ENCODE measurements at places on chromosomes 13 and 19.

GRCh38 chr13:113901231-113901630 lies 37.4 kb upstream of the GAS6 start:
- DNase-seq: peak; percentile 88

GRCh38 chr19:591099-591958 lies 1.6 kb downstream of the HCN2 start:
- no peak for DNase-seq

- peak; percentile 83 for DNase-seq
Observed at GRCh38 chr13:72437458-72437857, 290.0 kb downstream of the MZT1 start.

DNA sequence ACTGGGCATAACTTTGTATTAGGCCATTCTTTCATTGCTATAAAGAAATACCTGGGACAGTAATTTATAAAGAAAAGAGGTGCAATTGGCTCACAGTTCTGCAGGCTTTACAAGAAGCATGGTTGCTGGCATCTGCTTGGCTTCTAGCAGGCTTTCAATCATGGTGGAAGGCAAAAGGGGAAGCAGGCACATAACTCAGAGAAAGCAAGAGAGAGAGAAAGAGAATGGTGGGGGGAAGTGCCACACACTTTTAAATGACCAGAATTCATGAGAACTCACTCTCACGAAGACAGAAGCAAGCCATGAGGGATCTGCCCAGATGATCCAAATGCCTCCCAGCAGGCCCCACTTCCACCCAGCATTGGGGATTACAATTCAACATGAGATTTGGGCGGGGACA lies 179.7 kb downstream of the SPRY2 start:
- DNase-seq: no peak

DNA sequence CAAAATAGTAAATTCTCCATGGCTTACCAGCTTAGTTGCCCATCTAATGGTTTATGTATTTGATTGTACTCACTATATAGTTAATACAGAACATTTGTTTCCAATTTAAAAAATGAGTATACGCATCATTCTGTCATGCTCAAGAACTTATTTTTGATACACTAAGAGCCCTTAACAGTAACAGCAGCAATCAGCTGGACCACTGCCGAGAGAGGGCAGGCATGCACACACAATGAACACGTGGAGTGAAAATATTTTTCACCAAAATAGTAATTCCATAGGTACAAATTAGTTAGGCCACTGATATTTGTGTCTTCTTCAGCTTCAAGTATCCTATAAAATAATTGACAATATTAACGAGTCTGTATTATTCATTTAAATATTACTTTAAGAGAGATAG lies 109.9 kb downstream of the KLF12 start:
- DNase-seq: no peak

- DNase-seq: no peak
Observed at GRCh38 chr19:18051887-18052286, 34.8 kb downstream of the IL12RB1 start.

- DNase-seq: peak; percentile 81
Observed at GRCh38 chr13:59750860-59751259, 412.9 kb downstream of the DIAPH3 start.

GRCh38 chr13:71962126-71962525 lies 95.1 kb upstream of the DACH1 start:
- no peak for DNase-seq

DNA sequence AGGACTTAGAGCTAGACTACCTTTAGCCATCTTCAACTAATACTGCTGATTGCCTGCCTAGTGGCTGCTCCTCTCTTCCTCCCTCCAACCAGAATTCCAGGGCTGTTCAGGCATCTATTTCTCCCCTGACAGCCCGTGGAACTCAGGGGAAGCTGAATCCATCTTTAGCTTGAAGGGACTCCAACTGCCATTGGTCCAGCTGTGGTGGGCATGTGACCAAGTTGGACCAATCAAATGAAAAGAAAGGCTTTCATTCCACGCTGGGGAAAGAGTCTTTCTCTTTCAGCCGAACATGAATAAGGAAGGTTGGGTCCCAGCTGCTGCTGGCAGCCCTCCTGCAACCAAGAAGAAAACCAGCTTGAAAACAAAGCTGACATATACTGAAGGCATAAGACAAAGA lies 168.5 kb upstream of the OBI1 start:
- no peak for DNase-seq

DNA sequence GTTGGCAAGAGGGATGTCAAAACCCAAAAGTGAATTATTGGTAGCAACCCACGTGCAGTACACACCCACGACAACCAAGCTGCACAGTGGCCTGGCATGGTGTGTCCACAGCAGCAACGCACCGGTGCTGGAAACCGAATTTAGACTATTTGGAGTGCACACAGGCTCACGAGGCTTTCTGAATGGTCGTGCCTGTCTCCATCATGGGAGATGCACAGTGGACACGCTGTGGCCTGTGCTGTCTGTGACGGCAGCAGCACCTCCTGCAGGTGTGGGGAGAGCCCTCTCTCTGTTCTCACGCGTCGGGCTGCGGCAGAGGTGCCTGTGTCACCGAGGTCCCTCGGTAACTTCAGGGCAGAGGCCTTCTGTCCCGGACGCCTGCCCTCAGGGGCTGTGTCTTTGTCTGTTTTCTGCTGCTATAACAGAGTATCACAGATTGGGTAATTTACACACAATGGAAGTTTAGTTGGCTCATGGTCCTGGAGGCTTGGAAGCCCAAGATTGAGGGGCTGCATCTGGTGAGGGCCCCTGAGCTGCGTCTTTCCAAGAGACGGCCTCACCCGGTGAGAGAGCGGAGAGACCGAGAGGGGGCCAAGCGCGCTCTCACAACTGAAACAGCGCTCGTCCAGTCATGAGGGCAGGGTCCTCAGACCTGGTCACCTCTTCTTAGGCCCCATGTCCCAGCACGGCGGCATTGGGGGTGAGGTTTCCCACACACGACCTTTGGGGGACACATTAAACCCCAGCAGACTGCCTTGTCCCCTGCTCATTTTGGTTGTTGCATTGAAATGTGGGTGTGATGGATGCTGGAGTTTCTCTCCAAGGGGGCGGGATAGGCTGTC lies 9.1 kb upstream of the MCF2L start:
- DNase-seq: no peak

GRCh38 chr19:30069535-30070197 lies 127.6 kb downstream of the URI1 start:
- no peak for DNase-seq

DNA sequence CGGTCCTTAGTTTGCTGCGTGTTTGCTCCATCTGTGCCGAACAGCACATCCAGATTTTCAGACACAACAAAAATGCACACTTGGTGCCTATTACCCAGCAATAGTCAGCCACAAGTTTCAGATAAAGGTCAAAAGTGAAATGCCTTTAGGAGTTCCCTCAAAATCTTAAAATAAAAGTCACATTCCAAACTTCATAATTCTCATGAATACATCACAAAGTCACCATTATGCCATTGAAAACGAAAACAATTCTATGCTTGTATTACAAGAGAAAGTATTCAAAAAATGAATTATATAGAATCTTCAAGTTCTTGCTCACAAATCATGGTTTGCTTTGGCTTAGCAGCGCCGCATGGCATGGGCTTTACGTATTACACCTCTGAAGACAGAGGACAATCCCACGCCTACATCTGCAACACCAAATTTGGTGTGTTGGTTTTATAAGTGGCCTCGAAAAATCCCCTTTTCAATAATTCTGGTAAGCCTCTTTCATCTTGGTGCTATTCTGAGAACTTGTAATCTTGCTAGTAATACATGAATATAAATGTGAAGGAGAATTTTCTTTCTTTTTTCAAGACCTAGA lies 26.6 kb downstream of the COL4A1 start:
- no peak for DNase-seq

GRCh38 chr13:75458696-75459422 lies 23.1 kb downstream of the TBC1D4 start:
- DNase-seq: no peak

- DNase-seq: peak; percentile 19
Observed at GRCh38 chr13:43865892-43866291, 13.6 kb downstream of the CCDC122 start.

DNA sequence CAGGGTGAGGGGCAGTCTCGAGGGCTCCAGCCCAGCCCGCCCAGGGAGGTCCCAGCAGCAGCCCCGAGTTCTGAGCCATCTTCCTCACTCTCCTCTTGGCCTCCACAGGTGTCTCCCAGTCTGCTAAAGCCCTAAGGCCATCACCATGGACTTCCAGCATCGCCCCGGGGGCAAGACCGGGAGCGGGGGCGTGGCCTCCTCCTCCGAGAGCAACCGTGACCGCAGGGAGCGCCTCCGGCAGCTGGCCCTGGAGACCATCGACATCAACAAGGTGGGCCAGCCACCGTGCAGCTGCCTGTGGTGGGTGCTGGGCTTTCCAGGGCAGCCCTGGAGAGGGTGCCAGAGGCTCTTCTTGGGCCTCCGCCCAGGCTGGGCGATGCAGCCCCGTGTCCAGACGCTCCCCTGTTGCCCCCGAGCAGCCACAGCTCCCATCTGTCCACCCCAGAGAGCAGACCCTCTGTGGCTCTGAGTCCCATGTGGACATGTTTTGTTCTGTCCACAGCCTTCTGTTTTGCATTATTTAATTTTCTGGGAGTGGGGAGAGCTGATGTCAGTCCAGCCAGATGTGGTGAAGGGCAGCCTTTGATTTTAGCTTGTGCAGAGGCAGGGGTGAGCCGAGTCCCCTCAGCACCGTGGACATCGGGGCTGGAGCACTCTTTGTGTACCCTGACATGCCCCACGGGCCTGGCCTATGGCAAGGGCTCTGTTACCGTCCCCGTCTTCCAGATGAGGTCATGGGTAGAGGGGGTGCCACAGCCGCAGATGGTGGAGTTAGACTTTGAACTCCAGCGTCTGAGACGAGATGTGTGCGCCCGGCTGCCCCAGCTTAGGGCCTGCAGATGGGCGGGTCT lies 5.6 kb upstream of the AMH start:
- no peak for DNase-seq

- DNase-seq: peak; percentile 75
Observed at GRCh38 chr13:109385242-109385560, 401.2 kb downstream of the IRS2 start.

GRCh38 chr13:98026457-98026857 lies 73.0 kb downstream of the IPO5 start:
- DNase-seq: no peak

DNA sequence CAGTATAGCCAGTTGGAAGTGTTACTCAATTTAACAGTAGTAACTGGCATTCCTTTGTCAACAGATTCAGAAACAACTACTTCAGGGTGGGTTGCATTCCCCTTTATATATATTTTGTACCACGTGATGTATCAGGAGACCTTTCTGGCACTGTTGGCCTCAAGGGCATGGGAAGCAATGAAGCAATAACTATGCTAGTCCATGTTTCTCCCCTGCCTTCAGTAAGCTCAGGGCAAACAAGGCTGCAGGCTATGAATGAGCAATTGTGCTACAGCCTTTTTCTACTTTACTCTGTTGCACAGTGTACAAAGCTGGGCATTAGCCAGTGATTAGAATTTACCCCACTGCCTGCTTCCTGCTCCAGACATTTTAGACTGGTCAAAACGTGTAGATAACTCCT lies 348.8 kb downstream of the GPC5 start:
- no peak for DNase-seq

DNA sequence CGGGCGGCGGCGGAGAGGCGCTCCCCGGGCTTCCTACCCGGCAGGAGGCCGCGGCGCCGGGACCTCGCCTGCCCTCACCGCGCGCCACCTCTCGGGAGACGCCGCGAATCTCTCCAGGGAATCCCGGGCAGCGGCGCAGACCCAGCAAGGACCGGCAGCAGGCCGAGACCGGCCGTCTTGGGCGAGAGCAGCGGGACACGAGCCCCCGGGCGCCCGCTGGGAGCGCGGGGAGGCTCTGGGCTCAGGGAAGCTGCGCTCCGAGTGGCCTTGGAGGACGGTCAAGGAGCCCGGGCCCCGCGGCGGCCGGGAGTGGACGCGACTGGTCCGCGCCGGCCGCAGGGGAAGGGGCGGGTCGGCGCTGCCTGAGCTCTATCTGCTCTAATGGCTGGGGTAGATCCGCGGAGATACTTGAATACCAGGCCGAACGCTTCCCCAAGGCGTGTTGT lies 14.7 kb downstream of the CDX2 start:
- DNase-seq: no peak

- DNase-seq: no peak
Observed at GRCh38 chr13:48299591-48299990, 4.0 kb upstream of the RB1 start.

GRCh38 chr13:111168107-111168506 lies 53.0 kb downstream of the ARHGEF7 start:
- DNase-seq: no peak

DNA sequence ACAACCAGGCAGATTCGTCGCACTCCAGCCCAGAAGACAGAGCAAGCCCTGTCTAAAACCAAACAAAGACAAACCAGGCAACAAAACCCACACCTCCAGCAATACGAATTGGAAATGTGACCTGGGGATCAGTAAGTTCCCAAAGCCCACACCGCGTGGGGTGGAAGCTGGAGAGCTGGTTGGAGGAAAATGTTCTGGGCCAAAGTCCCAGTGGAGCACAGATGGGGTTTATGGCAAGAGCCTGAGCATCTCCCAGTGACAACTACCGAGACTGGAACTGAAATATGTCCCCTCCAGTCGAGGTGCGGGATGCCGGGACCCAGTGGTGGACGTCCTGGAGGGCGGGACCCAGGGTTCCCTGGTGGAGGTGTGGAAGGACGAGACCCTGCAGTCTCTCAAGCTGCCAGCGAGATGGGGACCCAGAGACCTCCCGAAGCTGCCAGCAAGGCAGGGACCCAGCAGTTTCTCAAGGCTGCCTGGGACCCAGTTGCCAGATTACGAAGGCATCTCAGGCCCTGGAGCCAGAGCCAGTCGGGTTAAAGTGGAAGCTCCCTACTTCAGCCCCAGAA lies 22.4 kb upstream of the CPAMD8 start:
- no peak for DNase-seq

GRCh38 chr19:17686023-17686521 lies 2.1 kb downstream of the UNC13A start:
- DNase-seq: no peak

GRCh38 chr19:677201-677600 lies 1.0 kb downstream of the FSTL3 start:
- DNase-seq: peak; percentile 80

- DNase-seq: peak; percentile 4
Observed at GRCh38 chr13:92390217-92390616, 836.4 kb upstream of the GPC6 start.

GRCh38 chr19:38381138-38381537 lies 6.7 kb downstream of the GGN start:
- DNase-seq: no peak

GRCh38 chr13:75492389-75492788 lies 10.4 kb upstream of the TBC1D4 start:
- peak; percentile 29 for DNase-seq

- peak; percentile 72 for DNase-seq
Observed at GRCh38 chr19:13002166-13002898, 7.1 kb downstream of the NFIX start.

Data from astrocyte (in vitro differentiated cells and primary cell).